ENCODE measurements at places on chromosomes 5 and 9.

- no peak for DNase-seq
These were observed 37.3 kb upstream of the MAMDC2 start for GRCh38 chr9:70006306-70006705.

- DNase-seq = no peak
These were observed 29.7 kb downstream of the TEX10 start for GRCh38 chr9:100322954-100323536.

DNA sequence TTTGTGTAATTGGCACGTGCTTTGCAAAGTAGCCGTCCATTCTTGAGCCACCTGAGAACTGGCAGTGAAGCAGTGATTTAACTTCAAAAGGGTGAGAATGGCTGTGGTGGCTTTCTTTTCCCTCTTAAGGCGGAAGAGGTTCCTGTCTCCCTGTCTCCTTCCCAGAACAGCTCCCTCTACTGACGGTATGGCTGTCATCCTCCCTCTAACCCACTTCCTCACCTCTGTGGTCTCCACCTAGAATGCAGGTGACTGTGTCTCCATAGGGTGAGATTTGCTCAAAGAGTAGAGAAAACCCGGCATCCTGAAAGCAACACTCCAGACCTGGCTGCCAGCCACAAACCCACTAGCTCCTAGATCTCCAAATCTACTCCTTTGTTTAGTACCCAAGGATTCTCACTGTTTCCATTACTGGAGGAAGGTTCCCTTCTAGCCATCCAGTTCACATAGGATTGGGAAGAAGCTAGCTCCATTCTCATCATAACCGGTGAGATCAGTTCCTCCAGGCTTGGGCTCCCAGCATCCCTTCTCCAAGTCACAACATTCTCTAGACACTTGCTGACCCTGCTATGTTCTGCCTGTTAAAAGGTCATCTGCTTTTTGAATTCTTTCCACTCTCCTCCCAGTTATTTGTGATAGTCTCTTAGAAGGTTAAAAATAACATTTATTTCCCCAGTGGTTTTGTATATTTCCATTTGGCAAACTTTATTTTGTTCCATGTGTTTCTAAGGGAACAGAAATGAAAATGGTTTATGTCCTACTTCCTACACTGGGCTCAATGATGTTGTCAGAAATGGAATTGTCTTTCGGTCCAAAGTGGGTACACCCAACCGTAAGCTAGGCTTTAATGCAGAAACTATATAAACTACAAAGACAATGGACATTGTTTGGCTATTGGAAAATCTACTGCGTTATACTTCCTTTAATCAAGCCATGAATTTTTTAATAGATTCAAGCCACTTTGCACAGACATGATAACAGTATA lies 269.4 kb downstream of the CWC27 start:
- no peak for DNase-seq

DNA sequence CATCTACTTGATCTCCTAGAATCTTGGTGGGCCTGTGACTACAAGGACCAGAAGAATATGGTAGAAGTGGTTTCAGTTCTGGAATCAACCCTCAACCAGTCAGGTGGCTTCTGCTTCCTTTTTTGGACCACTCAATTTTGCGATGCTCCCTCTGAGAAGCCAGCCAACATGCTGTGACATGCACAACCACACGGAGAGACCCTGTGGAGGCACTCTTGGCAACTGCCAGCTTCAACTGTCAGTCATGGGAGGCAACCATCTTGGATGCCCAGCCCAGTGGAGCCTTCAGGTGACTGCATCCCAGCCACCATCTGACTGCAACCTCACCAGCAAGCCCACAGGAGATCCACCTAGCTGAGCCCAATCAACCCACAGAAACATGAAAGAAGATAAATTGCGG lies 137.3 kb downstream of the FAM114A2 start:
- no peak for DNase-seq

DNA sequence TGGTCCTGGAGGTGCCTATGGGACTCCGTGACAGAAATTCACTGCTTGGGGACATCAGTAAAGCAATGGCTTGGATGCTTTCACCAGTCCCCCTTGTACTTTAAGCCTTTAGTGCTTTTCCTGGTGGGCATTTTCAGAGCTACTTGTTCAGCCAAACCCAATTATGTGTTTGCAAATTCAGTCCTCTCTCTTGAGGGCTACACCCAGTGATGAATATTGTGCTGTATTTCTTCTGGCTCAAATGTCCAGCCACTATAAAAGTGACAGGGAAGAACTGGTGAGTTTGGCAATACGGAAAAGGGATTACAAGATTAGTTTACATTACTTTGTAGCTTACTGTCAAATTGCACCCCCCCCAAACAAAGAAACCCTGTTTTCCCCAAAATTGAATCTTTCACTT lies 4.5 kb downstream of the THBS4 start:
- no peak for DNase-seq

GRCh38 chr5:93941897-93942296 lies 200.5 kb upstream of the POU5F2 start:
- no peak for DNase-seq

DNA sequence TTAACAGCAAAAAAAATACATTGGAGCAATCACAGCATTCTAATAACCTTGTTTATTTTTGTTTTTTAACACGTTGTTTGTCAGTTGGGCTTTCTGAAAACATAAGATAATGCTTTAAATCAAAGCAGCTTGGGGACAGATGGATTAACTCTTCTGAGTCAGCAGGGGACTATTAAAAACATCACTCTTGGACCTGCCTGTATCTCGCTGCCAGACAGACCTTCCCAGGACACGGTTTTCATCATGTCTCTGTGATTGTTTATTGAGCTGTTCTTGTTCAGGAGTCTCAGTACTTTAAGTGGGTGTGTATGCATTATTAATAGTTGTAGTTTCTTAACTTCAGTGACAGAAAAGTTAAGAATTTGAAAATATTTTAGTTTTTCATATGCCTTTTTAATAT lies 173.2 kb downstream of the SH3GL2 start:
- DNase-seq = no peak

DNA sequence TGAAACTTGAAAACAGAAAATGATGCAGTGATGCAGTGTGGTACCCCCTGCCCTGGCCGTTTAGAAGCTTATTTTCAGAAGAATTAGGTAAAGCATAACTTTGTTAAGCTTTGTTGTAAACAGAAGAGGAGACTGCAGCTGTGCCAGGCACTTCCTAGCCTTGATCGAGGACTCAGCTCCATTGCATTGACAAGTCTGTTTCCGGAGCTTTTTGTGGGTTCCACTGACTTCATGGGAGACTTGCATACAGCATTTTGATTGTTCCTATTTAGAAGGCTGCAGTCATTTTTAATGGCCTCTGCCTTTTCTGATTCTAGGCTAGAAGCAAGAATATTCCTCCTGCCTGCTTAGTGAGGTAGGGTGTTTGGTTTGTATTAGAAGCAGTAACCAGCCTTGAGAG lies 12.3 kb downstream of the MVB12B start:
- DNase-seq = no peak

GRCh38 chr9:121098567-121099198 lies 23.9 kb downstream of the CNTRL start:
- DNase-seq = no peak

- no peak for DNase-seq
These were observed 274.5 kb upstream of the PTGER4 start for GRCh38 chr5:40405230-40405629.

- no peak for DNase-seq
These were observed 276.7 kb downstream of the CDH10 start for GRCh38 chr5:24368115-24368514.

DNA sequence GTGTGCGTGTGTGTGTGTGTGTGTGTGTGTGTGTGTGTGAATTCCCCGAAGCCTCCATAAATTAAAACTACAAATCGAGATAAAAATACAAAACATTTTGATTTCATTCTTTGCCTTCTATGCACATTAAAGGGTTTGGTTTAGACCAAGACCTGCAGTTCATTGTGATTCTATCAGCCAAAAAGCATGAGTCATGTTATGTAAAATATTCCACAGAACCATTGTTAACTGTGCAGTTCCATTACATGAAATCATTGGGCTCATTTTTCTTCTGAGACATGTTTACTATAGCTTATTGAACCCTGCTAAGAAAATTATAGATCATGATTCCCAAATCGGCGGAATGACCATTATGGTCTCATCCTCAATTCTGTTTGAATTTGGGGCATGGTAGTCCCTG lies 11.7 kb downstream of the CAVIN4 start:
- no peak for DNase-seq

Data from breast epithelium (tissue), 4 donors.